Mammary epithelial cell (primary cell): ENCODE measurements at places on chromosomes 7 and 10.

DNA sequence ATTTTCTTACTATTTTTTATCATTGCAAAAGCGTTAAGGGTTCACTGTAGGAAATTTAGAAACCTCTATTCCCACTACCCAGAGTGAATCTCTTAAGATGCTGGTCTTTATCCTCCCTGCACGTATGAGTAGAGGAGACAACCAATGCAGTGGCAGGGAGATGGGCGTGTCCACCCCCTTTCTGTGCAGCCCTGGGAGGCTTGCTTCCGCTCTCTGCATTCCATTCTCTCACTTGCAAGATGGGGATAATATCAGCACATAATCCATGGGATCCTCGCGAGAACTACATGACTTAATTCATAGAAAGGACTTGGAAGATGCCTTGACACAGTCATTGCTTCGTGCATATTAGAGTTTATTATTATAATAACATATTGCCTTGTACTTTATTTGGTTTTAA, 196.2 kb downstream of the KLF6 start:
- DNase-seq: no peak

- DNase-seq: no peak
Measured at GRCh38 chr10:1382711-1383110, 326.5 kb downstream of the WDR37 start.

DNA sequence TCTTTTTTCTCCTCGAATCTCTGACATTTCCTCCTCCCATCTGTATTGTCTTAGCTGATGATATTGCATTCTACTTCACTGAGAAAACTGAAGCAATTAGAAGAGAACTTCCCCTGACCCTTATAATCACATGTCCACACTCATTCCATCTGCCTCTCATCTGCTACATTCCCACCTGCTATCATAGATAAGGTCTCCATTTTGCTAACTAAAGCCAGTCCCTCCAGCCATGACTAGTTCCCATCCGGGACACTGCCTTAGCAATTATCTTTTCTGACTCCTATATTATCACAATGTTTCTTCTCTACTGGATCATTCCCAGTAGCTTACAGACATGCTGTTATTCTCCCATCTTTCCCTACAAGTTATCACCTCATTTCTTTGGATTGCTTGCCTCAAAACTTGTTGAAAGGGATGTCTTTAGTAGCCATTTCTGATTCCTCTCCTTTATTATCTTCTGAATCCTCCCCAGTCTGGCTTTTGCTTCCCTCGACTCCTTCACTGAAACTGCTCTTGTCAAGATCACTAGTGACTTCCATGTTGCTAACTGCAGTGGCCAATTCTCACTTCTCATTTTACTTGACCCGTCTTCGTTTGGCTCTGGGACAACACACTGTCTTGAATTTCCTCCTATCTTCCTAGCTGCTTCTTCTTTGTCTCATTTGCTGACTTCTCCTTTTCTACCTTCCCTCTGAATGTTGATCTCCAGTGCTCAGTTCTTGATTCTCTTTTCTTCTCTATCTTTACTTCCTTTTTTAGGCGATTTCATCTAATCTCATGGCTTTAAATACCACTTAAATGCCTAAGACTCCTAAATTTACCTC, 35.9 kb downstream of the FZD1 start:
- DNase-seq: no peak

- peak; percentile 40 for DNase-seq
Measured at GRCh38 chr10:95841661-95842498, 65.9 kb upstream of the CC2D2B start.

GRCh38 chr10:71212318-71213126, at the start of gene UNC5B:
TSS of gene UNC5B (plus strand) at chr10:71212570. CDS start at chr10:71212986, 416 bp downstream.
- DNase-seq: peak; percentile 90

- no peak for DNase-seq
Measured at GRCh38 chr10:49068672-49069217, 46.6 kb downstream of the VSTM4 start.

DNA sequence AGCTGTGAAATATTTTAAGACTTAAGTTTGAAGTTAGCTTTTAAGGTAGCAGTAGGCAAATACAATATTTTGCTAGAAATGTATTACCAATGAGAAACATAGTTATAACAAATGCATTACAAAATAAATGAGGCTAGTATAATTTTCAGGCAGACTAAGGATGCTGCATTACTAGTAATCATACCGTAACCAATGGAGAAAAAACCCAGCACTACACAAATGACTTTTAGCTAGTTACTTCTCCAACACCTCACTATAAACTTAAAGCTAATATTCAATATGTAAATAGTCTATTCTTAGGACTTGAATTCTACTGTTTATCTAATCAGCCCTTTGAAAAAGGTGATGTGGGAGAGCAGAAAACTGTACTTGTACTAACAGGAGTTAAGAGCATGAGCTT, 285.3 kb upstream of the KLF14 start:
- DNase-seq: no peak

GRCh38 chr7:1752771-1753563, 82.9 kb downstream of the ELFN1 start:
- no peak for DNase-seq

DNA sequence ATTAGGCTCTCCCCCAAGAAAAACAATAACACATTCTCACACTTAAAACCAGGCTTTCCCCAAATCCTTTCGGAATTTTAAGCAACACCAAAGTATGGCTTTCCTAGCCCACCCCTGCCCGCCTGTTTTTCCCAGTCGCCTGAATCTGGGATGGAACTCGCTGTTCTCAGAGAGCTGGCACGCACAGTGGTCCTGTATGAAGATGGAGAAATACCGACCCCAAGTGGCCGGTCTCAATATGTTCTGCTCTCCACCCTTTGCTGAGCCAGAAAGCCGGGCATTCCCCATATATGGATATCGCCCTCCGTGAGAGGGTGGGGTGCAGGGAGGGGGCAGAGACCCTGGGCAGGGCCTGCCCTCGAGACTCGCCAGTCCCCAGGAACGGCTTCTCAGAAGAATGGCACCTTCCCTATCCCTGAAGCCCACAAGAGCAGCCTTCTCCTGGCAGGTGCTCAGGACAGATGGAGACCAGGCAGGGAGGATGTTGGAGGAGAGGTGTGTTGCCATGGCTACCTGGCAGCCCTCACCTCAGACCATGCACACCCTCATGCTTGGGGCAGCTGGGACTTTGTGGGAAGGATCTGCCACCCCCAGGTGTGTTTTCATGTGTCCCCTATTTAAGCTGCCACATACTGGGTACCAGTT, 3.4 kb downstream of the TACR2 start:
- no peak for DNase-seq

DNA sequence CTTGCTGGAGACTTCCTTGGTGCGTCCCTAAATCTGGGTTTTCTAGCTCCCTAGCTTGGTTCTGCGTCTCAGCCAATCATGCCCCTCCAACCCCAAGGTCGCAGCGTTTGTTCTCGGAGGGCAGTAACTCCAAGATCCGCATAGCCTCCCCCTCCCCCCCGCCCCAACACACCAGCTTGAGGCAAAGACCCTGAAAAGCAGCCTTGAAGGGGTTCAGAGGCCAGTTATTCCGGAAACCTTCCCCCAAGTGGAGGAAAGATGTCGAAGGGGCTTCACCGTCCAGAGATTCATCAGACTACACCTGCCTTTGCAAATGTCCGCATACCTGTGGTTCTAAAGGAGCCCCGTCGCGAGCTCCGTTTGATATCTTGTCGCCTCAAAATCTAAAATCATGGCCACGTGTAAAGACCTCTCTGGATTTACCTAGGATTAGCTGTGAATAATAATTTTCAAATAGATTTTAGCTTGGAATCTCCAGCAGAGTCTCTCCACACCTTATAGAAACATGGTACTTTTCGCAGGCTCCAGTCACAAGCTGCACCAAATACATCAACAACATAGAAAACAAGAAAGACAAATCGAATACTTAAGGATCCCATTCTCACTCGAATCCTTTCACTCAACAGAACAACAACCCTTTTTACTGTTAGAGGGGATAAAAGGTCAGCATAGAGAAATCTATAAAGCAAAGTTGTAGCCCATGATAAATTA, 7.9 kb downstream of the DLX6 start:
- no peak for DNase-seq

DNA sequence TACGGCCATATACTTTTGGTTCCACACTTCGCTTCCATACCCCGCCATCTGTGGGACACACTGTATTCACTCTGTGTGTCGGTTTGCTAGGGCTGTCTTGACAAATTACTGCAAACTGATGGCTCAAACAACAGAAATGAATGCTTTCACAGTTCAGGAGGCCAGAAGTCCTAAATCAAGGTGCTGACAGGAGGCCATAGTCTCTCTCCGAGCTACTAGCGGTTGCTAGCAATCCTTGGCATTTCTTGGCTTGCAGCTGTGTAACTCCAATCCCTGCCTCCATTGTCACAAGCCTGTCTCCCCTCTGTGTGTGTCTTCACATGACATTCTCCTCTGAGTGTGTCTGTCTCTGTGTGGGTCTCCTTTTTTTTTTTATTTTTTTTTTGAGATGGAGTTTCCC, 28.9 kb upstream of the BMPR1A start:
- DNase-seq: no peak

DNA sequence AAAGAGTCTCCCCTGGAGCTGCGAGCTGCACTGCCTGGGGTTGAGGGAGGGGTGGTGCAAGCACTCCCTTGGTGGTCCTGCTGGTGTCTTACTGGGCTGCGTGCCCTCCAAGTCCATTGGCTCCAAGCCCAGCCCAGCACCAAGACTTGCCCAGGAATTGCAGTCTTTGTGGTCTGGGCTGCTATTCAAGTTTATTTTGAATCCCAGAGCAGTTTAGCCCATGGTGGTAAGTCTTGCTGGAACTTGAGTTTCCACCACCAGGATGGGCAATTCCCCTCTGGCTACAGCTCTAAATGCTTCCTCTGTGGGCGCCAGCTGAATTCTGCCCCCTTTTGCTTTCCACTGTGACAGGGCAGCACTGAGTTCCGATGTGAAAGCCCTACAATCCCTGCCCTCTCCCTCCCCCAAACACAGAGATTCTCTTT, 25.1 kb downstream of the GALNT11 start:
- DNase-seq: peak; percentile 62

GRCh38 chr10:77881222-77881621, 45.3 kb downstream of the DLG5 start:
- no peak for DNase-seq

- DNase-seq: peak; percentile 14
Measured at GRCh38 chr10:99975942-99976809, 33.6 kb downstream of the DNMBP start.

DNA sequence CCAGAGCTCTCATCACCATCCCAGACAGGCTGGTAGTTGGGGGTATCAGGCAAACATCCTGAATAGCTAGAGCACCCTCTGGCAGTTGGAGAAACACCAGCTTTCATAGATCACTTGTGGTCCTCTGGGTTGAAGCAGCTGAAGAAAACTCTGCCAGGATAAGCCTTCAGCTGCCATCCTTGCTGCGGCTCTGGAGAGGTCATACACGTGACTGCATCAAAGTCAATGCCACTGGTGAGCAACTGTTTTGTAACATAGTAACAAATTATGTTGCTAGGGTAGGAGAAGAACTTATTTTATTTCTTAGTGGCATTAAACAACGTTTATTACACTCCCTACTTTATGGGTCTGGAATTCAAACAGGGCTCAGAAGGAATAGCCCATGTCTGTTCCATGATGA, 19.2 kb upstream of the PANK1 start:
- no peak for DNase-seq

- DNase-seq: no peak
Measured at GRCh38 chr7:147556317-147556716, 1034.2 kb upstream of the C7orf33 start.

DNA sequence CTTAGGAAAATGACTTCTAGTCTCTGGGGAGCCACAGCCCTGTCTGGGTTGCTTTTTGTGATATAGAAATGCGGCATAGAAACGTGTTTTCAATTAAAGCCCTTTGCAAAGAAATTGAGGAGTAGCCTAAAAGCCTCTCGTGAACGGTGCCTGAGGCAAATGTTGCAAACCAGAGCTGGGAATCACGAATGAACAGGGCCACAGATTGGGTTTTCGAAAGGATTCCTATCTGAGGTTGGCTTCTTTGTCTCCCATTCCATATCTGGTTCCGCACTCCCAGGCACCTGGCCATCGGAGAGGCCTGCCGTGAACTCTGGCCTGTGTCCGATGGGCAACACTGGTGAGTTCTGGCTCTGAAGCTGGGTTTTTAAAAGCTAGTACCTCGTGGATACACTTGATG, 221.6 kb downstream of the TCF7L2 start:
- no peak for DNase-seq

DNA sequence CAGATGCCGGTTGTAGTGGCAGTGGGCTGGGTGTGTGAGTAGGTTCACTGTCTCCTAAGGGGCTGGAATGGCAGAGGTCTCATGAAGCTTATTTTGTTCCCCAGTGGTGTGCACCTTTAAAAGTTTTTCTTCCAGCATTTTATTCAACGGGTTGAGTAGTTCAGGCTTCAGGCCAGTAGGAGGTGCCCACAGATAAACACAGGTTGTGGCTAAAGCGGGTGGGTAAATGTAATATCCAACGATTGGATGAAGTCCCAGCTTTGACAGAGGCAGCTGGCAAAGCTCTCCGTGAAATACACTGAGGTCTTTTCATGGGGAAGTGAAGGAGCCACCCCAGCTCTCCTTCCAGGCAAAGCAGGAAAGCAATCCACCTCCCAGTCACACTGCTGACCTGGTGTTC, 339.8 kb upstream of the LRRTM3 start:
- DNase-seq: peak; percentile 19

DNA sequence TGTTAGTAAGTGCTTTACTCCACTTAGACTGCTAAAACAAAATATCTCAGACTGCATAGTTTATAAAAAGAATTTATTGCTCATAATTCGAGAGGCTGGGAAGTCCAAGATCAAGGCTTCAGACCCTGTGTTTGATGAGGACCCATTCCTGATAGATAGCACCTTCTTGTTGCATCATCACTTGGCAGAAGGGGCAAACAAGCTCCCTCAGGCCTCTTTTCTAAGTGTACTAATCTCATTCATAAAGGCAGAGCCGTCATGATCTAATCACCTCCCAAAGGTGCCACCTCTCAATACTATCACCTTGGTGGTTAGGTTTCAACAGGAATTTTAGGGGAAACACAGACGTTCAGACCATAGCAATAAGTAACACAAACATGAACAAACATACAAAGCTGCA, 55.4 kb downstream of the CRPPA start:
- DNase-seq: no peak

GRCh38 chr7:129615018-129615417, 3.5 kb downstream of the NRF1 start:
- peak; percentile 63 for DNase-seq

- no peak for DNase-seq
Measured at GRCh38 chr7:87458148-87458547, 17.3 kb downstream of the ABCB4 start.

GRCh38 chr10:72370201-72370722, 15.5 kb upstream of the DNAJB12 start:
- DNase-seq: no peak

DNA sequence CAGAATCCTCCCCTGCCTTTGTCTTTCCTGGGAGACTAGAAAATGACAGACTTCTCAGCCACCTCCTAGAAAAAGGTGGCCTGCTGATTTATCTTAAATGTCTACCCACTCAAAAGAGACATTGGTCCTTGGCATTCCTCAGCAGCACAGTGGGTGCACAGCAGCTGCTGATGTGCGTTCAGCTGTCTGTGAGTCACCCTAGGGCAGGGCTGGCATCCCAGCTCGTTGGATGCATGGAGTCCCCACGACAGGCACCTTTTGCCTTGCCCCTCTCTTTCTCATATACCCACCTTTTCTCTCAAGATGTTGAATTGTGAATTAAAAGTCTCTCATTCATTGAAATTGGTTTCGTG, 113.0 kb downstream of the DOCK1 start:
- DNase-seq: no peak

- no peak for DNase-seq
Measured at GRCh38 chr7:2794836-2795636, 49.1 kb downstream of the GNA12 start.
